Activated T-helper 17 cell treated with anti-CD3 and anti-CD28 coated beads, Interleukin-2, amount 50 U/mL, for 72 hours (primary cell): ENCODE measurements at places on chromosomes 7 and 10. TPM values are rescaled to one million over a fixed set of nuclear protein-coding genes. Genes with fewer than 3 reads are reported as not detected.

GRCh38 chr10:42112331-42113157 is 525.8 kb downstream of the ZNF33B start:
- ATAC-seq, result no peak

DNA sequence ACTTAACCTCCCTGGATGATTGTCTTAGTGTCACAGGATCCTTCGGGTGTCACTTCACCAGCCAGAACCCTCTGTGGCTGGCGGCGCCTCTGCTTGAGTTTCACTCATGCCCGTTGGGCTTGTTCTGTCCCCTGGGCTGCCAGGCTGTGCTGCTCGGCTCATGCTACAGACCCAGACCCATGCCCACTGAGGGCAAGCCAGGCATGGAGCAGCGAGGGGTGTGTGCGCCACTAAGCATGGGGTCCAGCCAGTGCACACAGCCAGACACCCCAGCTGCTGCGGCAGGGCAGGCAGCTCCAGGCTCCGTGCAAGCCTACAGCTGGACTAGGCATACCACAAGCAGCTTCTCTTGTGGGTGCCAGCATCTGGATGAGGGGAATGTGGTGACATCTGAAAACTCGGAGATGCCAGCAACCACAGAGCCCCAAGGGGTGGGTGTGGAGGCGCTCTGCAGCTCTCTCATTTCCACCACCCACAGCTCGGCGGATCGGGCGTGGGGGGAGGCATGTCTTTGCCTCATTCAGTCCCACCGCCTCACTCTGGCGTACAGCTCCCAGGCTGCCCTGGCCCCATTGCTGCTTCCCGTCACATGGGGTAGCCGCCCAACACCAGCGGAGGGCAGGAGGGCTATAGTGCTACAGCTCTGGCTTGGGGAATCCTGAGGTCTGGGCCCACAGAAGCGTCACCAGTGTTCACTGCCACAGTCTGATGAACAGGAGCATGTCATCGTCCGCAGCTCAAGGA is 269.6 kb upstream of the LRGUK start:
- ATAC-seq, result no peak

- no peak for ATAC-seq
These were observed 18.2 kb upstream of the TSPAN33 start for GRCh38 chr7:129126314-129126713.

GRCh38 chr7:144936314-144936713 is 100.5 kb upstream of the TPK1 start:
- ATAC-seq, result no peak

- peak; percentile 82 for ATAC-seq
These were observed 5.1 kb upstream of the MYL7 start for GRCh38 chr7:44145969-44146911.

DNA sequence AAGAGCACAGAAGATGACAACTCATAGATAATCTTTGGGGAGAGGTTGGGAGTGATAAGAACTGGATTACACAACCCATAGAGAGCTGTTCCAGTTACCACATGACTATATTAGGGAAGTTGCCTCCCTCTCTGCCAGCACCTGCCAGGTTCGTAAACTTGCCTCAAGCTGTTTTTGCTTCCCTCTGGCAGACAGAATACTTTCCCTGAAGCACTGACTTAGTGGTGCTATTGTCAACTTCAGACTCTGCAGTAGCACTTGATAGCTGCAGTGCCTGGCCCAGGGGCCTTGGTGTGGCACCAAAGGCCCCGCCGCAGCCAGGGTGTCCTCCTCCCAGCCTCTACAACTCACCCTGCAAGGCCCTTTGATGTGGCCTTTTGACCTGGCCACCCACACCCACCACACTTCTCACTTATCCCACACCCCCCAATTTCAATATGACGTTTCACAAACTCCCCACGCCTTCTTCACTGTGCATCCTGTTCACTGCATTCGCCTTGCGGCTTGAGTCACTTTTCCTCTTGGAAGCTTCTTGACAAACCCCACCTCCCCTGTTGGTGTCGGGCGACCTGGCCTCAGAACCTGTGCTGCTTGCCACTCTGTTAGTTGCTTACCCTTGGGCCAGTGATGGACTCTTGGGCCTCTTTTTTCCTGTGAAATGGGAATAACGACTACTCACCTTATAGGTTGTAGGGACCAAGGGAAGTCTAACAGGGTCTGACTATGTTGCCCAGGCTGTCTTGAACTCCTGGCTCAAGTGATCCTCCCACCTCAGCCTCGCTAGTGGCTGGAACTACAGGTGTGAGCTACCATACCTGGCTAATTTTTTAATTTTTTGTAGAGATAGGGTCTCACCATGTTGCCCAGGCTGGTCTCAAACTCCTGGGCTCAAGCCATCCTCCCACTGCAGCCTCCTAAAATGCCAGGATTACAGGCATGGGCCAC is 50.2 kb upstream of the PODXL start:
- ATAC-seq, result peak; percentile 77

DNA sequence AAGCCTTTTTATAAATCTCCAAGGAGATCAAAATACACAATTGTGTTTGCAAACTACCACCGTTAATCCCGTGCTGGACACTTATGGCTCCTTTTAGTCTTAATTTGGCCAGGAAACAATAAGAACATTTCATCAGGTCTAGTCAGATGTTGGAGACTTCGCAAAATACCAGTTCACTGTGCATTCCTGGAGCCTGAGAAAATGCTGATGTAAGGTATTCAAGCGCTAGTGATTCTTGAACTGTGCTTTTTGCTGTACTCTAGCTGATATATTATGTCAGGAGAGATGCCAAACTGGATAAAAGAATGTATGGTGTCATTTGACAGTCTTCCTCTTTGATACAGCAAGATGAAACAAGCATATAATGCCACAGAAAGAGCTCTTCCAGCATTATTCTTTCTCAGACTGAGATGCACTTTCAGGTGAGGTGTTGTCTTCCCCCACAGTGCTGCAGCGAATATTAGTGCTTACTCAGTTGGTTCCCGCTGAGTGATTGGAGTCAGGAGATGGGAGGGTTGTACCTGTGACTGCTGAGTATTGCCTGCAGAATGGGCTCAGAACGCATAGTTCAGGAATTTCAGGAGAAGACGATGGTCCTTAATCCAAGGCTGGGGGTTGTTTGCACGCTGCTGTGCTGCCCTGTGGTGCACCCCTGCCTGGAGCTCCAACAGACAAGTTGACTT is 59.2 kb downstream of the OGDH start:
- no peak for ATAC-seq

- ATAC-seq, result no peak
These were observed 281.9 kb downstream of the EXOC4 start for GRCh38 chr7:133534816-133535215.

DNA sequence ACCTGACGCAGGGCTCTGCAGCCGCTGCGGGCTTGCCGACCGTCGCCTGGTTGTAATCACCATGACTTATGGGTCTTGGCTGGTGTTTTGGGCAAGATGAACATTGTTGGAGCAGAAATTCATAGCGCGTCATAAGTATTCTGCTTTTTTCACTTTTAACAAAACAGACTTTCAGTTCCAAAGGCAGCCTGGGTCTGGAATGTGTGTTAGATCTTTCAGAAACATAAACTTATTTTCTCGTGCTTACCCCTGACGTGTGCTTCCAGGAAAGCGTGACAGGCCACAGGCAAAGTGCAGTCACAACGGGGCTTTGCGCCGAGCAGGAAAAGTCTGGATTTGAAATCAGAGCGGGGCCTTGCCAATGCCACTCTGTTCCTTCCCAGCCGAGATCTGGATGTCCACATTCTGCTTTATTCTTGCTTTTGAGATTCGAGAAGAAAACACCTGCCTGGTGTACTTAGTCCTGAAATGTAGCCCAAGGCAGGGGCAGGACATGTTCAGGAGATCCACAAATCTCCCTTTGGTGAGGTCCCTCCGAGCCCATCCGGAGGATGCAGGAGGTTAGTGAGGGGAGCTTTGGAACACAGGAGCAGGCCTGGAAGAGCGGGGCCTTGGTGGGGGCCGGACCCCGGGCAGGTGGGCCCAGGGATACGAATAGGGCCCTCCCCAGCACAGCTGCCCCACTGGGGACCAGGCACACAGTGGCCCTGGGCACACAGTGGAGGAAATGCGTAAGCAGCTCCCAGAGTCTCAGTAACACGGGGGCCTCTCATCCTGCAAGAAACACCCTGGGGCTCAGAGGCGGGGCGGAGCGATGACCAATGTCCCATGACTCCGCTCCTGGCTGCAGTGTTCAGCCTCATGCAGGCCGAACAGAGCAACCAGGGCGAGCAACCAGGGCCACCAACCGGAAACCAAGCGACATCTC is 49.5 kb upstream of the EBF3 start:
- ATAC-seq, result no peak

DNA sequence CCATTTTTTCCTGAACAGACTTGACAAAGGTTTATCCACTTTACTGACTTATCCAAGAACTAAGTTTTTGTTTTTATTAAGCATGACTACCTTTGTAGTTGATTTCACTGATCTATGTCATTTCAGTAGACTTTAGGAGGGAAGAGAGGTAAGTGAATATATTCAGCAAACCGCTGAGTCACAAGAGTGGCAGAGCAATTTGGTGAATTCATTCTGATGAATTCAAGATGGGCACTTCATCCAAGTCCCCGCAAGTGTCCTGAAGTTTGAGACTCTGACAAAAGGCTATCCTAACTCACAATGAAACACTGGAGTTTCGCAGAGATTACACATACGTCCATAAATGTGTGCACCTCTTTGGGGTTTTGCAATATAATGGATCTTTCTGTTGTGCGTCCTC is 102.3 kb upstream of the RHEB start:
- ATAC-seq, result no peak

GRCh38 chr7:154167807-154168206 is 115.6 kb downstream of the DPP6 start:
- ATAC-seq, result no peak

DNA sequence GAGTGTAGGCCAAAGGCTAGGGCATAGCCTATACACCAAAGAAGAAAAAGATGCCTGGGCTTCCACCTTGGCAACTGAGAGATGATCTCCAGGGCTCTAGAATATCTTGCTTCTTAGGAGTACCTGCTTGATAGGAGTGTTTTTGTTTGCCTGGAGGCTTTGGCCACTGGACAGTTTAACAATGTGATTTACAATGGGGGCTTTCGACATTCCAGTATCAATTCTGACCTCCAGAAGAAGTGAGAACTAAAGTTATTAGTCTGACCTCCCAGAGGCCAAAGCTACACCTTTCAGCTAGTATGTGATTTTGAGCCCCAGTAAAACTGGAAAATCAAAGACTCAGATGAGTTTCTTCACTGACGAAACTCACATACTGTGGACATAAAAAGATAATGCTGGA is 96.1 kb downstream of the JMJD1C start:
- ATAC-seq, result no peak

DNA sequence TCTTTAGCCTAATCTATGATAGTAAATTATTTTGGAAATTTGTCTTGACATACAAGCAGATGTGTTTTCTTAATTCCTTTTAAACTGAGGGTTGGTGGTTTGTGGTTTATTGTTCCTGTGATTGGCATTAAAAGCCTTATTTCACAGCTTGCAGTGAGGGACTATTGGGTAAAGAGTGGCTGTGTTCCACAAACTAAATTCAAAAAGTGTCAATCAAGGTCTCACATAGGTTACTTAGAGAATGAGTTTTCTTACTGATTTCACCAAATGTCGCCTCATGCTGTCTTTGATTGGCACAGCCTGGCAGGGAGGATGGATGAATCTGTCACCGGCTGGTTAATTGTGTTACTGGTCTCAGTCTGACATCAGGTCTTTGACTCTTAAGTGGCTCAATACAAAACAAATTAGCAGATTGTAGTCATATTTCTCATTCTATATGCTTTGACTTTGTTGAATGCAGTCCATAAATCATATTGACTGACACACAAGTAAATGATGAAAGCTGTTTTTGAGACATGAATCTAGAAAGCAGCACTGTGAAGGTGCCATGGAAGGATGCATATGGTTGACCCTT is 66.8 kb upstream of the CYP26C1 start:
- ATAC-seq, result peak; percentile 41

- ATAC-seq, result no peak
These were observed 586 bp upstream of the AOC1 start for GRCh38 chr7:150851492-150852370.

GRCh38 chr10:29725133-29725720 is 90.5 kb upstream of the SVIL start:
- ATAC-seq, result no peak

DNA sequence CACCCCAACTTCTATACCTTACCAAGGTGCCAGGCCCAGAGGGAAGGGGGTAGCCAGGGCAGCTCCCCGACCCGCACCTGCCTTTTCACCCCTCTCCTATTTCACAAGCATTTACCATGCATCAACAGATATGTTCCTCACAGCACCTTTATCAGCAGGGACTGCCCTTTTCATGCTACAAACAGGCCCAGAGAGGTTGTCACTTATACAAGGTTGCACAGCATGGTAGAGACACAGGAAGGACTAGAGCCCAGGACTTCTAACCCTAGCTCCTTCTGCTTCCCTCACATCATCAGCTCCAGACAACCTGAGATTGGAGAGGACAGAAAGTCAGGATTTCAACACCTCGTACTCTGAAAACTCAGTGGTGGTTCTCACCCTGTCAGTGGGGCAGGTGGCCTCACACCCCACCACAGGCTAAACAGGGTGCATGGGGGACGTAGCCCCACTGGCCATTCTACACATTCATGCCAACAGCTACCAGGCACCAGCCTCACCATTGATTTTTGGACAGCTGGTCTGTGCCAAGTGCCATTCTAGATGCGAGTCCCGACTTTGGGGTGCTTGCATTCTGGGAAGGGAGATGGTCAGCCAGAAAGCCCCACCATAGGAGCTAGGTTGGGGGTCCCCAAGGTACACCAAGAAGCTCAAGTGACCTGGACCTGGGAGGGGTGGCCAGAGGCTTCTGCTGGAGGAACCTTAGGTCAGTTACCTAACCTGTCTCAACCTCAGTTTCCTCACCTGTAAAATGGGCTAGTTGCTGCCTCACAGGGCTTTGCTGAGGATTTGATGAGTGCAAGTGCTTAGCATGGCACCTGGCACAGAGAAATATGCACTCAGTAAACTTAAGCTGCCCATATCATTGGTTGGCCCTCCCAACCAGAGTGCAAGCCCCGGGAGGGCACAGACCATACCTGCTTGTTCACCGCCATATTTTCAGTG is 38.4 kb downstream of the CHST3 start:
- ATAC-seq, result no peak

- ATAC-seq, result peak; percentile 26
These were observed 317.4 kb upstream of the SP8 start for GRCh38 chr7:21104124-21104500.

DNA sequence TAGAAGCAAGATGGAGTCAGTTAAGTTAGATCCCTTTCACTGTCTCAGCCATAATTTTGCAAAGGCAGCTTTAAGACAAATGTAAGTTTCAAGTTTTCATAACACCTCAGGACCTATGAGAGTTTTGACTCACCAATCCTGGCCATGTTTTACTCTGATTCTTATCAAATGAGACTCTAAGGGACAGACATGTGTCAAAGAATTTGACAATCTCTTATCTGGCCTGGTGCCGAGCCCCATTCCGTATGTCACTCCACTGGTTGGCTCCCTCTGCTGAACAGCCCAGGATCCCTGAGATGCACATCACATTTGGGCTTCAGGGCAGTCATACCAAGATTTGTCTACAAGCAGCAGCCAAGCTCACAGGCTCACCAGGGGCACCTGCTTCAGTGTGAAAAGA is 187.6 kb upstream of the STK17A start:
- no peak for ATAC-seq

RBM17 gene
- 157 TPM for total RNA-seq

GSTO2 gene
- total RNA-seq, result 1.4 TPM

DNAJC12 gene
- 3.7 TPM for total RNA-seq

CCL26 gene
- total RNA-seq, result not detected

PGAM2 gene
- not detected for total RNA-seq

MMRN2 gene
- not detected for total RNA-seq

SLC13A1 gene
- not detected for total RNA-seq

ZCCHC24 gene
- 1.3 TPM for total RNA-seq

C7orf33 gene
- not detected for total RNA-seq

ANXA8L1 gene
- total RNA-seq, result not detected

SPDYE2 gene
- not detected for total RNA-seq

PSMG3 gene
- total RNA-seq, result 46.4 TPM

WDR11 gene
- 30.2 TPM for total RNA-seq

SPDYE6 gene
- total RNA-seq, result not detected
